Posterior vena cava (tissue), 2 donors: ENCODE measurements at places on chromosomes 12 and 14.

DNA sequence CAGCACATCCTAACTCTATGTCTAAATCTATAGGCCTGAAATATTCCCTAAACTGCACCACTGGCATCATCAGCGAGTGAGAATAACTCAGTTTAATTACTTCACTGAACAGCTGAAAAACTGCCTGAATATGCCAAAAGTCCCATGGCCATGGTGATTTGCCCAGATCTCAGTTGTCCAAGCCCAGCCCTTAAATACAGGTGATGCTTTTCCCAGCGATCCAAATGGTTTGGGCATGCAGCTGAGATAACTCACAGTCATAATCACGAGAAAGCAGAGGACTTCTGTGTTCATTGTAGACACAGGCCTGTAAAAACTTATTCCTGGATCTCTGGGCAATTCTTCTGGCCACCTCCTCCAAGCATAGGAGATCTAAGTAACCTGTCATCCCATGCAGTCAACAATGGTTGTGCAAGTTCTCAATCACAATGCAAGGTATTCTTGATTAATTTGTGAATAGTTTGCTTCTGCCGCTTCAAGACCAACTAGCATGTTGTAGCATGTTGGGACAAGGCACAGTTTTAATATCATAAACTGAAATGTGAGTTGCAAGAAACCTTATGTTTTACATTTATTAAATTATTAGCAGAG lies 40.5 kb downstream of the DUSP6 start:
- DNase-seq: no peak

DNA sequence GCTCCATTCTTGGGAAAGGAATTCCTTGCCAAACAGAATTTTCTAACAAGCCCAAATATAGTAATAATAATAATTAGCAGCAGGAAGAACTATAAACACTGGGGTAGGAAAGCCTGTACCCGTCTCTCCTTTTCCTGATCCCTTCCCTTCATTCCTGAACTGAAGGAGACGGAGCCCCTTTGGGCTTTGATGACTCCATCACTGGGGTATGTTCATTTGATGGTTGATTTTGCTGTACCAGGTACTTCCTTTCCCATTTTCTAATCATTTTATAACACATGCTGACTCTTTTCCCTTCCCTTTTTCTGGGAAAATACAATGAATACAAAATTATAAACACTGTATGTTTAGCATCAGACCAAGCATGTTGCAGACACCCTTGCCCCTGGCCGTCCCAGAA lies 3.6 kb upstream of the RCOR1 start:
- DNase-seq: no peak

- DNase-seq: no peak
Observed at GRCh38 chr14:103353362-103353761, 19.3 kb downstream of the EIF5 start.

GRCh38 chr12:84641940-84642545 lies 270.6 kb downstream of the SLC6A15 start:
- no peak for DNase-seq

DNA sequence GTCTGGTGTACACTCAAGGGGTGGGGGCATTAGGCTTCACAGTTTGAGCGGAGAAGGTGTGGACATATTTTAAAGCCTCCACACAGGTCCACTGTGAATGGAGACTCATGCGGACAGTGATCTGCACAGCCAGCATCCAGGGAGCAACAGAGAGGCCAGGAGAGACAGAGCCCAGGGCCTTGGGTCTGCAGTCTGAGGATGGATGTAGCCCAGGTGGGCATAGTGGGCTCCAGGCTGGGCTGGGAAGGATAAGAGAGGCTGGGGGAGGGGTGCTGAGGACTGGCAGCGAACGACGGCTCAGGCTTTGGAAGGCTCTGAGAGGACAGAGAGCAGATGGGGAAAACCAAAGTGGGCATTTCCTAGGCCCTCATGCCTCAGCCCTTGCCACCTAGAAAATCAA lies 128.8 kb downstream of the PAPOLA start:
- peak; percentile 46 for DNase-seq
